HuH-7 (cell line): ENCODE measurements at places on chromosomes 1 and 21.

DNA sequence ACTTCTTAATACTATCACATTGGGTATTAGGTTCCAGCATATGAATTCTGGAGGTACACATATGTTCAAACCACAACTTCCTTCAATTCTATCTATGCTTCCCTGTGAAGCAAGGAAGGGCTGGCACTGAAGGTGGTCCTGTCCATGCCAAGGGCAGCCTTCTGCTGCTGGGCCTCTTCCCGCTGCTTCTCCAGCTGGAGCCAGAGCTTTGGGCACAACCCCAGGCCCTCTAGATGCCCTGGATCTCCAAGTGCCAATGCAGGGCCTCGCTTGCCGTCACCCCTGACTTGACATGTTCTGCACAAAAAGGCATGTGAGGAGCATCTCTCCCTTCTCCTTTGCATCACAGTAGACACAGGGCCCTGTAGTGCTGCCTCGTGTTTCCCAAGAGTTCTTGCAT, 62.6 kb downstream of the STYXL2 start:
- no peak for DNase-seq

DNA sequence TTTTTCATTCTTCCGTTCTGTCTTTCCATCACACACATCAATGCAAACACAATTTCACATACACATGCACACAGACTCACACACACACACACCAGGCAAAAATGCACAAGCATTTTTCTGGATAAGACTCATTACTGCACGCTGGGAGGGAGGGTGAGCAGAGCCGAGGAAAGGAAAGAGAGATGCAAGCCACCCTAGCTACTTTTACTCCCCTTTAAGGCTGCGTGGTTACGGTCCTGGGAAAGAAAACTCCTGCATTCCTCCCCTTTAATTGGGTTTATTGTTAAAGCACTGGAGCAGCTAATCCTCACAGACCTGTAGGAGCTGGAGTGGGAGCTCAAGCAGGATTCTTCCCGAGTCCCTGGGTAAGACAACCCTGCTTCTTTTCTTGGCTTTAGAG, at the start of gene CAMK1G:
TSS of gene CAMK1G (plus strand) at position 307 of the 400 bp plus-strand sequence. CDS start 11,270 bp downstream, outside the sequence.
- no peak for DNase-seq

- DNase-seq: no peak
Measured at GRCh38 chr1:156464335-156464734, 36.2 kb downstream of the MEF2D start.

GRCh38 chr1:154798645-154799044, 71.4 kb downstream of the KCNN3 start:
- DNase-seq: no peak

GRCh38 chr1:85454214-85454613, 10.7 kb downstream of the DDAH1 start:
- DNase-seq: no peak
